NCI-H524 treated with DMSO at 0.1 percent for 48 hours (cell line): ENCODE measurements at places on chromosomes 5 and 9.

- no peak for DNase-seq
Observed at GRCh38 chr9:108963459-108964143, 29.4 kb downstream of the ABITRAM start.

- no peak for DNase-seq
Observed at GRCh38 chr9:130290291-130291181, 25.0 kb downstream of the HMCN2 start.

DNA sequence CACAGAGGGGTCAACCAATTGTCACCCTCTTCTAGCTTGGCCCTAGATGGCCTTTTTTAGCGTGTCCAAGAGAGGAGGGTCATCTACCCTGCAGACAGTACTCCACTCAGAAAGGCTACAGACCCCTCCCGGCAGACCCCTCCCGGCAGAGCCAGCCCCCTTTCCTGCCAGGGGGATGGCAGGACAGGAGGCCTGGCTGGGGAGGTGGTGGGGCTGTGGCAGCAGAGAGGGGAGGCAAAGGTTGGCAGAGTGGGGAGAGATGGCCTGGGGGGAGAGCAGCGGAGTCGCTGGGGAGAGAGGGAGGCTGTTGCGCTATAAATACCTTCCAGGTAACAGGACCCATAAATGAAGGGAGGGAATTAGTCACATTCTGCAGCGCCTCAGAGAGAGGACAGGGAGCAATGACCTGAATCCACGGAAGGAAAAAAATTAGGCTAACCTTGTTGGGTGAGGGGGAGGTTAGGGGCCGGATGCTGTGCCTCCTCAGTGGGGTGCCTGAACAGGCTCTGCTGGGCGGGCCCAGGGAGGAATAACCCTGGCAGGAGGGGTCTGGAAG is 32.9 kb upstream of the PSD2 start:
- DNase-seq, result no peak

- no peak for DNase-seq
Observed at GRCh38 chr5:156540491-156540890, 213.5 kb downstream of the SGCD start.

GRCh38 chr5:57327561-57328367 is 153.9 kb downstream of the GPBP1 start:
- no peak for DNase-seq

DNA sequence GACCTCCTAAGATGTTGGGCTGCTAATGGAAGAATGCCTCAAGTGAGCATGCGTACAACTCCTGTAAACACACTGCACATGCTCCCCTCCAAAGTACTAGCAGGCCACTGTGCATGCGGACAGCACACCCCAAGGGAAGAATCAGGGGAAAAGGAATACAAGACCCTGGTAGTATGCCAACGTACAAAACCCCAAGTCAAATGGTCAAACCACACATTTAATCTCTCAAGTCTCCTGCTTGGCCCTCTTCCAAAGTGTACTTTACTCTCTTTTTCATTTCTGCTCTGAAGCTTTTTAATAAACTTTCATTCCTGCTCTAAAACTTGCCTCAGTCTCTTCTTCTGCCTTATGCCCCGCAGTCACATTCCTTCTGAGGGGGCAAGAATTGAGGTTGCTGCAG is 466.4 kb downstream of the DMRTA1 start:
- DNase-seq, result no peak

DNA sequence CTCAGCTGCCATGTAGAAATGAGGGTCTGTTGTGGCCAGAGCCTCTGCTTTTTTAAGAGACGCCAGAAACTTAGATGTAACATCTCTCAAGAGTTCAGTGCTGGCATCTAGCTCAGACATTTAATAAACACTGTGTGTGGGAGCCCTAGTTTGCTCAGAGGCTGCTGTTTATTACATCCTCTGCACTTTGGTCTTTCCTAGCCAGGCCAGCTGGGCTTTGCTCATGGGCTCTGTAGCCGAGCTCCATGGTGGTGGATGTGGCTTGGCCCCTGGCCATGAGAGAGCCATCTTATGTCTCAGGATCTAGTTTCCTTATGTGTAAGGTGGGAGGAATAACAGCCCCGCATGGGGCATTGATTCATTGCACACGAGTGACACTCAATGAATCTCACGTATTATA is 30.0 kb downstream of the ARHGEF37 start:
- no peak for DNase-seq

DNA sequence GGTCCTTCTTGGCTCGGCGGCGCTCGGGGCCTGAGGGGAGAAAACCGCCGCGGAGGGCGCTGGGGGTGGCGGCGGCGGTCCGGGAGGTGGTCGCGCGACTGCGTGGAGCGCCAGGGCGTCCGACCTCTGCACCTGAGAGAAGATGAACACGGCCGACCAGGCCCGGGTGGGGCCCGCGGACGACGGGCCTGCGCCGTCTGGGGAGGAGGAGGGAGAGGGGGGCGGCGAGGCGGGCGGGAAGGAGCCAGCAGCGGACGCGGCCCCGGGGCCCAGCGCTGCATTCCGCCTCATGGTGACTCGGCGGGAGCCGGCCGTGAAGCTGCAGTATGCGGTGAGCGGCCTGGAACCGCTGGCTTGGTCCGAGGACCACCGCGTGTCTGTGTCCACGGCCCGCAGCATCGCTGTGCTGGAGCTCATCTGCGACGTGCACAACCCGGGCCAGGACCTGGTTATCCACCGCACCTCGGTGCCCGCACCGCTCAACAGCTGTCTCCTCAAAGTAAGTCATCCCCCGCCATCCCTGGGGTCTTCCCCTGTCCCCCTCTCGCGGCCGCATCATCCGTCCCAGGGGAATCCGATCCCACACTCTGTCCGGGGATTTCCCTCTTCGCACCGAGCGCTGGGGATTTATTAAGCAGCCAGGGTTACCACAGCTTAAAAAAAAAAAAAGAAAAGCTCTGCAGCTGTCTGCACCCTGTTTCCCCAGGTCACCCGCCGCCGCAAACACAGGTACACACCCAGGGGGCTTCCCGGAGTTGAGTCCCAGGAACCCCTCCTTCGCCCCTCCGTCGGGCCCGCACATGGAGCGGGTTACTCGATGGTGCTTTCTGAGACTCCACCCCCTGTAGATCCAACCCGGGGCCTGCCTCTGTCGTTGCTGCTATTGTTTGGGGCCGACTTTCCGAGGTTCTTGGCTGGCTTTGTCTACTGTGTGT is at the start of gene GTF3C4:
Gene GTF3C4, plus strand, starts transcription at position 8 of the 935 bp plus-strand sequence. Its CDS starts 135 bp downstream, at position 143.
- DNase-seq, result no peak

GRCh38 chr9:104232781-104233341 is 138.8 kb downstream of the SMC2 start:
- DNase-seq, result no peak

GRCh38 chr5:34717426-34718327 is 61.5 kb downstream of the RAI14 start:
- DNase-seq, result no peak
